ENCODE measurements at places on chromosomes 6 and 20.

GRCh38 chr6:5936140-5936539, 70.6 kb downstream of the NRN1 start:
- no peak for DNase-seq

- DNase-seq = peak; percentile 20
Observed at GRCh38 chr6:116954938-116955337, 77.9 kb downstream of the RFX6 start.

DNA sequence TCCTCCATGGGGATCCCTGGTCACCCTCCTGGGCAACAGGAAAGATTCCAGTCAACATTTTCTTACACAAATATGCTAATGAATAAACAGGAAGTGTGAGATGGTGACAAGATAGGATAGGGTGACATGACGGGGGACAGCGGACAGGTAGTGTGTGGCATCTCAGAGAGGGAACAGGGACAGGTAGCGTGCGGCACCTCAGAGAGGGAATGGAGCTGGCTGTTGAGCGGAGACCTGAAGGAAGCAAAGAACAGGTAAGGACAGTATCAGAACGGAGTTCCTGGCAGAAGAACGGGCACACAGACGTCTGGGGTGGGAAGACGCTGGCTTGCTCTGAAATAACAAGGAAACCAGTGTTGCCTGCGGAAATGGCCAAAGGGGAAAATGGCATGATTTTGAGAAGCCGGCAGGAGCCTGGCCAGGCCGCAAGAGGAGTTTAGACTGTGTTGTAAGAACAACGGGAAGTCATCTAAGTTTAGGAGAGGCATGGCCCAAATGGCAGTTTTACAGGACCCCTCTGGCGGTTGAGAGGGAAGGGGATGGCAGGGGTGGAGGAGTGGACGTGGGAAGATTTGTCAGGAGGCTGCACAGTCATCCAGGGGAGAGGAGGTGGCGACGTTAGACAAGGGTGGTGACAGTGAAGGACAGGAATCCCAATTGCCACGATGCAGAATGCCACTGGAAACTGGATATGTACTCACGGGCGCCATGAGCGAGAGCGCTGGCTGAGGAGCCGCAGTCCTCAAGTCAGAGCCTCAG, 111.6 kb downstream of the JPH2 start:
- DNase-seq = no peak

- DNase-seq = no peak
Observed at GRCh38 chr20:10236540-10237533, 18.2 kb downstream of the SNAP25 start.

All from NCI-H2171 treated with DMSO at 0.1 percent for 48 hours (cell line).